ENCODE measurements at places on chromosomes 2 and 18.

- ATAC-seq: no peak
These were observed 446.1 kb upstream of the MYT1L start for GRCh38 chr2:2777213-2777612.

DNA sequence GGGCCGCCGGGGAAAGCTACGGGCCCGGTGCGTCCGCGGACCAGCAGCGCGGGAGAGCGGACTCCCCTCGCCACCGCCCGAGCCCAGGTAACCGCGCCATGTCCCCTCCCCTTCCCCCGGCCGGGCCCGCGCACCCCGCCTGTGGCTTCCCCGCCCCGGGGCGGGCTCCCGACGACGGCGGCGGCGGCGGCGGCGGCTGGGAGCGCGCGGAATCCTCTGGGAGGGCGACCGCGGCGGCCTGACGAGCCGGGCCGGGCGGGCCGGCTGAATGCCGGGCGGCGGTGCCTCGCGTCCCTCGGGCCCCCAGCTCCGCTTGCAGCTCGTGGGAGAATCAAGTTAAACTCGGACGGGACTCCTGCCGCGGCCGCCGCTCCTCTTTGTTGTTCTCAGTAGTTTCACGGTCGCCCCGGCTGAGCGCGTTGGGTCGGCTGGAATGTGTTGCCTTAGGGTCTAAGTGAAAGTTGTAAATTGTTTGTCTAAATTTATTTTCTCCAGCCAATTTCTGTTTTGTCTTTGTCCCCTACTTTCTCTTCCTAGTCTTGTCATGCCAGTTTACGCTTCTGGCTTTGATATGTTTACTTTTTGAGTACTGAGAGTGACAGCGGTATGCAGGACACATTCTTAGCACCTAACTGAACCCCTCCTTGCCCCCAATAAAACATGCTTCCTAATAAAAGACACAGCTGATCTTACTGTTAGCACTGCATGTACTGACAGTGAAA is 685 bp downstream of the SMAD4 start:
- ATAC-seq: peak; percentile 69

GRCh38 chr2:233354971-233355574 is 779 bp downstream of the DGKD start:
- no peak for ATAC-seq

DNA sequence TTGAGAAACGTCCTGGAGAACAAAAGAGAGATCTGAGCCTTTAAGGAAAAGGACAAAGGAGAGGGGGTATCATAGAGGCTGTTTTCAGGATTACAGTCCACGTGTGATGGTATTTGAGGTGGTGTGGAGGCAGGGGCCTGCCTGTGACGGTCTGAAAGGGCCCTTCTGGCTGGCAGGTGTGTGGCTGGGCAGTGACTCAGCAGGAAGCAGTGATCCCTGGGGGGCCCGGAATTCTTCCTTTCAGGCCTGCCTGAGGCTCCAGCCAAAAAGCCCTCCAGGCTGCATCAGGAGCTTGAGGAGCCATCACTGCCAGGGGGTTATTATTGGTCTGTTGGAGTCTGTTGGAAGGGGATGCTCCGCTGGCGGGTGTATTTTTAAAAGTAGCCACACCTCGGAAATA is 97.2 kb upstream of the TMEM18 start:
- no peak for ATAC-seq

- no peak for ATAC-seq
These were observed 39.9 kb upstream of the TSPYL6 start for GRCh38 chr2:54295911-54296310.

- ATAC-seq: no peak
These were observed 44.8 kb downstream of the CAB39 start for GRCh38 chr2:230757476-230757875.

- ATAC-seq: no peak
These were observed 25.7 kb upstream of the UXS1 start for GRCh38 chr2:106219813-106220212.

DNA sequence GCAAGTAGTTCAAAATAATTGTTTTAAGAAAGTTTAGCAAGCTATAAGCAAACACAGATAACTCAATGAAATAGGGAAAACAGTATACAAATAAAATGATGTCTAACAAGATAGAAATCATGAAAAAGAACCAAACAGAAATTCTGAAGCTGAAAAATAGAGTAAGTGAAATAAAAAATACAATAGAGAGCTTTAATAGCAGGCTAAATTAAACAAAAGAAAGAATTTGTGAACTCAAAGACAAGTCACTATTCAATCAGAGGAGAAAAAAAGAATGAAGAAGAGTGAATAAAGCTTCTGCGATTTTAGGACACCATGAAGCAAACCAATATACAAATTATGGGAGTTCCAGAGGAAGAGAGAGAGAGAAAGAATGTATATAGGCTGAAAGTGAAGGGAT is 576.8 kb downstream of the STK39 start:
- ATAC-seq: no peak

- no peak for ATAC-seq
These were observed 108.1 kb downstream of the AOX1 start for GRCh38 chr2:200693836-200694470.

GRCh38 chr2:124267794-124268193 is 242.7 kb downstream of the CNTNAP5 start:
- ATAC-seq: no peak

GRCh38 chr2:219552382-219553167 is 8.7 kb downstream of the TMEM198 start:
- peak; percentile 94 for ATAC-seq

- peak; percentile 71 for ATAC-seq
These were observed 3.6 kb upstream of the DGKD start for GRCh38 chr2:233350708-233351107.

DNA sequence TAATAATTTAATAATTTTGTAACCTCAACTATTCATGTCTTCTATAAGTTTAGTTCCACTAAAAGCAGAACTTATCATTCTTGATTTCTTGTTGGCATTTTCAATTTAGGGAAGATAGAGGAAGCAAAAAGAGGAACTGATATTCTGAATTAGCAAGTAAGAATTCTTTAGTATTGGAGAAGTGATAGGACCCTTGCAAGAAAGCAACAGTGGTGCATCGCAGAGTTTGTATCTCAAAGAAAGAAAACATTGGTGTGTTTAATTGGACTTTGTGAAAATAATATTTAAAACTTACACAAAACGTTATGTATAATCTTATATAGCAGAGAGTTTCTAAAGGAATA is 36.5 kb upstream of the TNFRSF11A start:
- no peak for ATAC-seq

DNA sequence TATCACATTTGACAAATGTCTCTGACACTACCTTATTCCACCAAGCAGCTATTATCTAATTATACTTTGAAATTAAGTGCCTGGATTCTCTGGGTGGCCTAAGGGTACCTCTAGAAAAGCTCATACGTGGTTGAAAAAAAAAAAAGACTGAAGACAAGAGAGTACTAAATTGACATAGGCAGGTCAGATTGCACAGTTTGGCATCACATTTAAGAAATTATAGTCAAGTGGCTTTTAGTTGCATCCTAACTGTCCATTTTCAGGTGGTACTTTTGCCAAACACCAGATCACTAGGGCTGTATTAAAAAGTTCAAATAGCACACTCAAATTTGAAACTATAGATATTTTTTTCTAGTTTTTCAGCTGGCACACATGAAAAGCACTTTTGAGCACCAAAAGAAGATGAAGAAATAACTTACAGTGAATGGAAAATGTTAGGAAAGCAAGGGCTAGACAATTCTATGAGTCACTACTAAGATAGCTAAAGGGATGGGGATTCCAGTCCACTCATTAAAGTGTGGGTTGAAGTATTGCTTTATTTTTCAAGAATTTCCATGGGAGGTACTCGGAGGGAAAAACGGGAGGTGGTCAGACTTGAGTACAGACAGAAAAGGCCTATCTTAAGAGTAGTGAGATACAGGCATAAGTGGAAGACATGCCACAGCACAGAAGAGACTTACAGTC is 106.5 kb upstream of the COL5A2 start:
- ATAC-seq: peak; percentile 35

DNA sequence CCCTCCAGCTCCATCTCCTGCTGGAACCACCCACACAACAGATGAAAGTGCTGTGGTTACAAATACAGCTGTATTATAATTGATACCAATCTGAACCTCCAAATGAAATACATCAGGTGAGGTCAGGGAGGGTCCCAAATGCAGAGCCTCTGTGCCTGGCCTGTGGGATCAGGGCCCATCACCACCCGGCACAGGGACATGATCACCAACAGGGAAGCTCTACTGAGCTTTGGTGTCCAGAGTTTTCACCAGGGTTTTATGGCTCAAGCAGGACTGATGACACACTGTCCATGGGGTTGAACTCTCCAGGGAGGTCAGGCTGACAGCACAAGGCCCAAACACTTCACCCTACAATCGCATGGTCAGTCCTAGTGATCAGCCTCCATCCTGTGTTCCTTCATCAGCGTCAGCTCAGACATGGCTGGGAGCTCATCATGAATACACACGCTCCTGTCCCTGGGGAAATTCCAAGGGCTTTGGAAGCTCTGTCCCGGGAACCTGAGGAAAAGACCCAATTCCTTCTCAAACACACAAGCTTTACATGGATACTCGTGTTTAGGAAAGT is 3.9 kb upstream of the PXDN start:
- ATAC-seq: no peak

GRCh38 chr18:74342416-74343043 is 26.9 kb downstream of the C18orf63 start:
- no peak for ATAC-seq

DNA sequence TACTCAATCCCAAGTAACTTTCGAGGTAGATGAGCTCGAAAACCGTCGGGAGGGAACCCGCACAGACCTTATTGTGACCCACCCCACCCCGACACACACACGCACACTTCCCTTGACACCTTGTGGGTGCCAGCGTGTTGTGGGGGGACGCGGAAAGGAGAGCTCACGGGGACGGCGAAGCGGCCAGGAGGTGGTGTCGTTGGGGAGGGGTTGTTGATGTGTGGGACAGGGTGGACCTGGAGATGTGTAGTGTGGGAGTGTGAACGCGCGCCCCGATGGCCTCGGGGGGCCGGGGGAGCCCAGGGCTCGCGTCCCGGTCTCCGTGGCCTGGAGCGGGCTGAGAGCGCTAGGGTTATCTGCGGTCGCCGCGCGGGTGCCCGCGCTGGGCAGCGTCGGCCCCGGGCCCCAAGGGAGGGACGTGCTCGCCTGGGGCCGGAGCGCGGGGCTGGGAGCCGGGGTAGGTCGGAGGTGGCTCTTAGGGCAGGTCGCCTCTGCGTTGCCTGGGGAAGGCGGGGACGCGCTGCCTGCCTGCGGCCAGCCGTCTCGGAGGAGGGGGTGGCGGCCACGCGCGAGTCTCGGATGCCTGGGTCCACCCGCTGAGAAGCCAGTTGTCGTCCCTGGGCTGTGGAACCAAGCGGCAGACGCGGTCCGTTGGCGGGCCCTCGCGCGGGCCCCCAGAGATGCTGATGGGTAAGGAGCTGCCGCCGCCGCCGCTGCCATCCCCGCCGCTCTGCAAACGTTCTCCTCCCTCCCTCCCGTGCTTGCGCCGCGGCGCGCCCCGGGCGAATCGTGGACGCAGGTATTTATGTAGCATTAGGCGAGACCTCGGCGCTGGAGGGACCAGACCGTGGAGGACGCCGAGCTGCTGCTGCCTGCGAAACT is 1.6 kb downstream of the KLHL29 start:
- ATAC-seq: peak; percentile 14

- no peak for ATAC-seq
These were observed 673.4 kb downstream of the SLC4A3 start for GRCh38 chr2:220300806-220301205.

DNA sequence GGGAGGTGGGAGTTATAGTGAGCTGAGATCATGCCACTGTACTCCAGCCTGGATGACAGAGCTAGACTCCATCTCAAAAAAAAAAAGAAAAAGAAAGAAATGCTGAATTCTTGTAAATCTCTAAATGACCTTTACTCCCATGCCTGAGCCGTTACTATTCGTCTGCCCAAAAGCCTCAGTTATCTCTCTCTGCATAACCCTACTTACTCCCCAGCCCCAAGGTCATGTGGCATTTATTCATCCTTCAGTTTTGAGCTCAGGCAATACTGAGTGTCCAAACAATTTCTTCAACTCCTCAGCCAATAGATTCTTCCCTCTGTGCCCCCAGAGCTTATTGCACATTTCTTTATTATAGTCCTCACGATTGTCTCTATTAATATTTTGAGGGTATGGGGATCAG is 28.8 kb downstream of the RAB1A start:
- no peak for ATAC-seq

DNA sequence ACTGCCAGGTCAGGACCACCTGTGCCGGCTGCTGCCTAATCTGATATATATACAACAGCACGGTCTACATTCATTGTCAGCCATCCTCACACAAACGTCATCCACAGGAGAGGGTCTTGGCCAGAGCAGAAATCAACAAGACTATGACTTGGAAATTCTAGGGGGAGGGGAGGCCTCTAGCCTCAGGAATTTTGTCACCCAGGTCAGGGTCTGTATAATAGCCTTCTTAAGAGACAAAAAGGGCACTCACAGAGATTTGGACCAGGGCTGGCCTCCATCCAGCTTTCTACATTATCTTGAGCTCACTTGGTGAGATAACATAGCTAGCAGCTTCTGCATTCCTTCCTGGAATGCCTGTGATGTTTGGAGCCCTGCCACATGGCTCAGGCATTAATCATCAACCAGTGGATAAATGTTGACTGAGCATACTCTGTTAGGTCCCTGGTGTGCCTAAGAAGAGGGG is 50.4 kb upstream of the CTIF start:
- ATAC-seq: no peak

DNA sequence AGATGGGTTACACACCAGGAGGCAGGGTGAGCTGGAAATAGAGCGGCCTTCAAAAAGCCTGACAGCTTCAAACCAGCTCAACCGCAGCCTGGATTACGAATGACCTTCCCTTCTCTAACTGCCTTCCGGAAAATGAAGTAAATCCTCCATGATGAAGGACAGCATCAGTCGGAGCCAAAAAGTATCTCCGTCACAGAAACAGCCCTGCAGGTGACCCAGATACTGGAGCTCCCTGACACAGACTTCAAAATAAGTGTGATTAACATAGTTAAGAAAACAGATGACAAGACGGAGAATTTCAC is 10.3 kb upstream of the CIB4 start:
- no peak for ATAC-seq

- ATAC-seq: no peak
These were observed 105.6 kb upstream of the RFX8 start for GRCh38 chr2:101580528-101580927.

- ATAC-seq: peak; percentile 96
These were observed 209.2 kb downstream of the ZNF407 start for GRCh38 chr18:74806700-74807416.

GRCh38 chr2:159215116-159215515 is 71.4 kb downstream of the WDSUB1 start:
- no peak for ATAC-seq

DNA sequence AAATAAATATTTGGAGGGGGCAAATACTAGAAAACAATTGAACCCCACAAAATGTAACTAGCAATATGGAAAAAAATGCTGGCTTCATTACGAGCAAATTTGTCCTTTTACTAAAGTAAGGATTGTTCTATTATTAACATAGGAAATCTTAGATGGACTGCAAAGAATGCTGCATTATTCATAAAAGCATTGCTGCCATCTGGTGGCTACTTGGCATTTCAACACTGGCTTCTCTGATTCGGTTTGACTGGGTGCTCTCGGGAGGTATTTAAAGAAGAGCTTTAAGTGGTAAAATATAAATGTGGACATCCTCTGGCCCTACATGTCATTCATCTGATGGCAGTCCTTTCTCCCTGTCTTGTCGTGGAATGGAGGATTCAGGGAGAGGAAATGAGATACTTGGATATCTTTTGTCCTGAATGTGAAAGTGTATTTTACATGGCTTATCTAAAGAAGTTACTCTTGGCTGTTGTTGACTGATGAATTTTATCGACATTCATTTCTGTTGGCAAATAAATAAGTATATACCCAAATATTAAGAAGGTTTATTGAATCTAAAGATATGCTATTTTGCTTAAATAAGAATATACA is 130.2 kb downstream of the ARHGAP15 start:
- peak; percentile 22 for ATAC-seq

- no peak for ATAC-seq
These were observed 57.3 kb downstream of the NRP2 start for GRCh38 chr2:205739620-205740019.
